ENCODE measurements at places on chromosomes 12 and 14. TPM values are rescaled to one million over a fixed set of nuclear protein-coding genes. Genes with fewer than 3 reads are reported as not detected.

DNA sequence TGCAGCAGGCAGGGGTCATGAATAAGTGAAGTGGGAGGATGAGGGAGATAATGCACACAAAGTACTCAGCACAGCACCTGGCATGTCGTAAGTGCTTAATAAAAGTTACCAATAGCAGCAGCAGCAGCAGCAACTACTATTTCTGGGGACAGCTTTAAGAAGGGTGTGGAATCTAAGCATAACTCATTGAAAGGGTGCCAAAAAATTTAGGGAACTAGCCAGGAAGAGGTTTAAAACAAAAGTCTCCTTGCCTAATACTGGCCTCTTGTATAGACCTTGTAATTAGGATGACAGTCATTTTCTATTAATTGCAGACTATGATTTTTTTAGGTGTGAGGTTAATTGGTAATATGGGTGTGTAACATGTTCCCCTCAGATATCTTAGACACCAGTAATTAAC lies 179.9 kb downstream of the PTPN11 start:
- no peak for DNase-seq

DNA sequence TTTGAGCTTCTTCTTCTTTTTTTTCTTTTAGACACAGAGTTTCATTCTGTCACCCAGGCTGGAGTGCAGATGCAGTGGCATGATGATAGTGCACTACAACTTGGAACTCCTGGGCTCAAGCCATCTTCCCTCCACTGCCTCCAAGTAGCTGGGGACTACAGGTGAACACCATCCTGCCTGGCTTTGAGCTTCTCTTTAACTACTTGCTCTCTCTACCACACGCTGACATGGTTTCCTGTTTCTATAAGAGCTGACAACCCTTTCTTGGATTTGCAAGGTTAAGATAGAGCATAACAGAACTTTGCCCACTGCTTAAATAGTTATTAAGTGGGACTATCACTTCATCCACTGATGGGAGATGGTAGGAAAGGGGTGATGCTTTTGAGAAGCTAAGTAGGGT lies 82.4 kb upstream of the SLC38A2 start:
- DNase-seq = no peak

DNA sequence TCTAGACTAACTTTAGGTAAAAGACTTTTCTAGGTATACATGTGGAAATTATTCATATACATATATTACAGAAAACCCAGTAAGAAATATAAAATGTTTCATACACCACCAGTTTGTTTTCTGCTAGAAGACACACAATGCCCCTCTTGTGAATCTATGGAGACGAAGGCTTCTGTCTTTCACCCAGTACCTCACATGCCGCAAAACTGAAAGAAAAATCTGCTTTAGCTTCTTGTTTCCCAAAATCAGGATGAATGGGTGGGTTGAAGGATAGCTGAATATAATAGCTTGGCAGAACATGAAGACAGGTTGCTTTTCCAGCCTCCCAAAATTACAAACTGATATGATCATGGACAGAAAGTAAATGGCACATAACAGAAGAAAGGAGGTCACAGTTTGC lies 1.3 kb downstream of the TAS2R30 start:
- DNase-seq = no peak

DNA sequence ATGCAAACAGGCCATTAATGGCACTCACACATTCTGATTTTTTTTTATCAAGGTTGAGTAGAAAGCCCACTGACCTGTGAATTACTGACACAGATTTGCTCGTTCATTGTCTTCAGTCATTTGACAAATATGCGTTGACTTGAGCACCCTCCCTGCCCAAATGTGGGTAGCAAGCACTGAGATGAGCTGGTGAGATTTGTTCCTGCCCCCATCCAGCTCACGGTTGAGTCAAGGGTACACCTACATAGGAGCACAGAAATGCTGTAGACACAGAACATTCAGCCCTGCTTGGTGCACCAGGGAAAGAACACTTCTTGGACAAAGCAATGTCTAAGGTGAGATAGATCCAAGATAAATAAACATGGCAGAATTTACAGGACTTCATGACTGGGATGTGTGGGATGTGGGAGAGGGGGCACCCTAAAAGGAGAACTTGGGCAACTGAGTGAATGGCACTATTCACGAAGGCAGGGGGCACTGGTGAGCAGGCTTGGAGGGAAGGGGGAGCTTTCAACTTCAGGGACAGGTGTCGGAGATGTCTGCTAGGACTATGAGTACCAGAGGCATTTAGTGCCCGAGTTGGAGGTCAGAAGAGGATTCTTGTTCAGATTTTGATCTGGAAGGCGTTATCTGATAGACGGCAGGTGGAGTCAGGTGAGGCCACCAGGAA lies 213.4 kb downstream of the VRK1 start:
- DNase-seq = peak; percentile 24

GRCh38 chr12:97503073-97503855 lies 40.7 kb downstream of the RMST start:
- no peak for DNase-seq

DNA sequence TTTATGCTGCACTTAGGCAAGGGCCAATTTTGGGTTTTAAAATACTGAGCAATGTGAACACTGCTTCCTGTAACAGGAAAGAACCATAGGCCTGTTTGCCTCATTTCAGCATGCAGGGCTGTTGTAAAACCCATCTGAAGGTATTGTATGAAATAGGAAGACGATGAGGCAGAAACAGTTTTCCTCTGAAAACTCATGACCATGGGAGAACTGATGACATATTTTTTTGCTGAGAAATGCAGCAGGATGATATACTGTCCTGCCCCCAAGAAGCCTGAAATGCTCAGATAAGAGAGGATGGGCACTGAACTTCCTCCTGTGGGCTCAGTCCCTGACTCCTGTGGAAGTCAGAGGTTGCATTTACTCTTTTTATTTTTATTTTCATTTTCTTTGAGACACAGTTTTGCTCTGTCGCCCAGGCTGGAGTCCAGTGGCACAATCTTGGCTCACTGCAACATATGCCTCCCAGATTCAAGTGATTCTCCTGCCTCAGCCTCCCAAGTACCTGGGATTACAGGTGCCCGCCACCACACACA lies 17.4 kb downstream of the PYGL start:
- DNase-seq = no peak

GRCh38 chr14:86815341-86815740 lies 1177.6 kb downstream of the GALC start:
- DNase-seq = no peak

- no peak for DNase-seq
Observed at GRCh38 chr12:110637869-110638441, 24.0 kb downstream of the TCTN1 start.

- DNase-seq = no peak
Observed at GRCh38 chr14:55253276-55253675, 17.9 kb upstream of the FBXO34 start.

DNA sequence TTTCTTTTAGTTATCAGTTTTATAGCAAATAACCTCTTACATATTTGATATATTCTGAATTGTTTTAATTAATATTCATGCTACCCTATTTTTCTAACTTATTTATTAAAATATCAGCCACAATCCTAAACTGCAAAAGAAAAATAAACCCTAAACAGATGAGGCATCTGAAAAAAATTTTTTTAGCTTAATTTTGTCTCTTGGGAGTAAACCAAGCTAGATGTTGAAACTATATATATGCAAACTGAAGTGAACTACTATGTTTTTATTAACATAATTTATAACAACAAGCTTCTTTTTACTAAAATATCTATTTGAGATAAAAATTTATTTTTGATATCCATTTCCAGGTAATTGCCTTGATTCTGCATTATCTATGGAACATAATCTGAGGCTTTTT lies 87.6 kb downstream of the PTPRQ start:
- no peak for DNase-seq

GRCh38 chr12:51971679-51972421 lies 20.4 kb downstream of the ACVR1B start:
- no peak for DNase-seq

DNA sequence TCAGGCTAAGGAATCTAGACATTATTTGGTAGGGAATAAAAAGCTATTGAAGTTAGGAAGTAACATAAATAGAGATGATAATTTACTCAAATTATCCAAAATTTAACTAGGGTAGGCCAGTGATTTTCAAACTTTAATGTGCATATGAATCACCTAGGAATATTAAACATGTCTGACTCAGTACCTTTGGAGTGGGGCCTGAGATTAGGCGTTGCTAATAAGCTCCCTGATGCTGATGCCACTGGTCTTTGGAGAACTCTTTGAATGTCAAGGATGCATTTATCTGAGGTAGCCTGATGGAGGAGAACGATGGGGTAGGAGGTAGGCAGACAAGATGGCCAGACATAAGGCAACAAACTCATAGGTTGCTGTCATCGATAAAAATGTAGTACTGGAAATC lies 33.2 kb downstream of the EFCAB11 start:
- DNase-seq = no peak

- DNase-seq = no peak
Observed at GRCh38 chr12:122125452-122126341, 47.1 kb downstream of the MLXIP start.

- no peak for DNase-seq
Observed at GRCh38 chr12:124311292-124312109, 16.6 kb downstream of the RFLNA start.

DNA sequence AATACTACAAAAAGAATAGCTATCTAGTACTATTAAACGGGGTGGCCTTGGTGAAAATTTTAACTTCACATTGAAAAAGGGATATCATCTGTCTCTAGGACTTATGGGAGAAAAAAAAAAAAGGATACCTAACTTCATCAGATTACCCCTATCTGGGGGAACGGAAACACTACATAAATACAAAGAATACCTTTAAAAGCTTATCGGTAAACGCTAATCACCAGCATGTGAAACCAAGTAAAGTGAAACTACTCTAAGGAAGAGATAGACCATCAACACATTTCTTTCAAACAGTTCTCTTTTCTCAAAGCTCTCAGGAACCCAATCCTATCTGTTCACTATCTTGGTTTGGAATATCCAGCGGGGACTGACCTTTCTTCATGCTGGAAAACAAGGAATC lies 3.5 kb downstream of the KICS2 start:
- no peak for DNase-seq

DNA sequence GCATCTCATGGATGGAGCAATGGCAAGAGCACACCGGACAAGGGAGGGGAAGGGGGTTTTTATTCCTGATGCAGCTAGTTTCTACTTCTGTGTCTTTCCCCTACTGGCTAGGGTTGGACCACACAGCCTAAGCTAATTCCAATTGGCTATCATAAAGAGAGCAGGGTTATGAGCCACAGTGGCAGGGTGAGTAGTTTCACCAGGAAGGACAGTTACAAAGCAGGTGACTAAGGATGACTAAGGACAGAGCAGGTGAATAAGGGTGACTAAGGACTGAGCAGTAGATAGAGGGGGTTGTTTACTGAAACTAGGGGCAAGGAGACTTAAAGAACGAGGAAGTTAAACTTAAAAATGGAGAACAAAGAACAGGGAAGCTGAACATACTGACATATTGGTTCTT lies 321.4 kb upstream of the SEL1L start:
- no peak for DNase-seq

DNA sequence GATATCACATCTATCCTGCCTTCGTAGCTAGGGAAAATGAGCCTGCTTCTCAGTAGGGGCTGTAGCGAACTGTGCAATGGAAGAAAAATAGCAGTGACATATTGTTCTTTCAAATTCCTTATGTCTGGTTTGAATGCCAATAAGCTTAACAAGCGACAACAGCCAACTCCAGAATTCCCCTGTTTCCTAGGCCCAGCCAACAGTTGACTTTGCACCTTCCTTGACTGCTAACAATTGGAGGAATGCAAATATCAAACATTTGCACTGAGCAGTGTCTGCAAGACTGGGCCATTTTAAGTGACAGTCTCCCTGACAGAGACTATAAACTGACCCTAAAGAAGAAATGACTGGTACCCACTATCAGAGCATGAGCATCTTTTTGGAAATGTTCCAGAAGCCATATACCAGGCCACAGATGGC lies 12.0 kb upstream of the SERPINA1 start:
- DNase-seq = no peak

DNA sequence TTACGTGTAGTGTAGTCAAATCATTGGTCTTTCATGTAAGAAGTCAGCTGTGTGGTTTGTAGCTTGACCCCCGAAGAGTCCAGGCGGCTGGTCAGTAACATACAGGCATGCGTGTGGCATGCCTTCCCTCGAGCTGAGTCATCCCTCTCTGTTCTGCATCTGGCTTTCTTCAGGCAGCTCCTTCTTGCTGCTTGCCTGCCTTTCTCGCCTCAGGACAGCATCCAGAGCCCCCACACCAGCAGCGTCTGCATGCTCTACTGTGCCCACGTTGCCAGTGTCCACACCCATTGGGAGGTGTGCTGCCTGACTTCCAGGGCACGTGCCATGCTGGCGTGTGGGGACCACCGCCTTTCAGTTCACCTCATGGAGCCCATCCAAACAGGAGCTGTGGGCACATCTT lies 96.8 kb downstream of the EP400 start:
- DNase-seq = no peak

ADCY4 gene
- total RNA-seq = 1.4 TPM

SLC17A8 gene
- not detected for total RNA-seq

FZD10 gene
- not detected for total RNA-seq

KRT72 gene
- 3.2 TPM for total RNA-seq

MFAP5 gene
- not detected for total RNA-seq

PLEK2 gene
- 2.9 TPM for total RNA-seq

GNPNAT1 gene
- 31.1 TPM for total RNA-seq

SCN8A gene
- total RNA-seq = 1.0 TPM

GPRC5D gene
- total RNA-seq = not detected

OR4E1 gene
- 0.07 TPM for total RNA-seq

KRT7 gene
- 3.9 TPM for total RNA-seq

OASL gene
- 19.6 TPM for total RNA-seq

NPFF gene
- not detected for total RNA-seq
